Fibroblast of skin of scalp (primary cell): ENCODE measurements at places on chromosomes 7 and 10.

DNA sequence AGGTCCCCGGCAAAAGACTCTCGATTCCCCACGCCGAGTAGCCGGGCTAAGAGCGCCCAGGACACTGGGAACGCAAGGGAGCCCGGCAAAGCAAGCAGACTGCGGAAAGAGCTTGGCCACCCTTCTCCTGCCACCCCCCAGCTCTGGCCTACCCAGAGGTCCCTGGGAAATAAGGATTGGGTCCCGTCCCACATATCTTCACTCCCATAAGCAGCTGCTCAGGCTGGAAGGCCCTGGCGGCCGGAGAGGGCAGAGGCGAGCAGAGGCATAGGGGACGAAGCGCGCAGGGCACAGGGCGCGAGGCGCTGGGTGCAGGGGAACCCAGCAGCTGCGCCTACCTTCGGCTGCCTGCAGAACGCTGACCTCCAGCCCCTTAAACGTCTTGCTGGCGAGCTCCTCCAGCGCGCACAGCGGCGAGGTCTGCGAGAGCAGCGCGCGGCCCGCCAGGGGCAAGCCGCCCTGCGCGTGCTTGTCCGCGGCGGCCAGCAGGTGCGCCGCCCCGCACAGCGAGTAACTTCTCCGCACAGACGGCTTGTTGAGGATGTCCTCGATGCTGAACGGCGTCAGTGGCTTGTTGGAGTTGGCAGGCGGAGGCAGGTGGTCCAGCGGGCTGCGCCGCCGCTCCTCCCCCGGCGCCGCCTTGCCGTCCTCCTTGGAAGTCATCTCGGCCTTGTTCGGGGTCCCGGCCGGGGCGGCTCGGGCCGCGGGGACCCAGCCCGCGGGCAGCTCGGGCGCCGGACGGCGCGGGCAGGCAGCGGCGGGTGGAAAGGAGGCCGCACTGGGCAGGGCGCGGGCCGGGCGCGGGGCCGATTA lies 904 bp downstream of the LBX1 start:
- no peak for DNase-seq

DNA sequence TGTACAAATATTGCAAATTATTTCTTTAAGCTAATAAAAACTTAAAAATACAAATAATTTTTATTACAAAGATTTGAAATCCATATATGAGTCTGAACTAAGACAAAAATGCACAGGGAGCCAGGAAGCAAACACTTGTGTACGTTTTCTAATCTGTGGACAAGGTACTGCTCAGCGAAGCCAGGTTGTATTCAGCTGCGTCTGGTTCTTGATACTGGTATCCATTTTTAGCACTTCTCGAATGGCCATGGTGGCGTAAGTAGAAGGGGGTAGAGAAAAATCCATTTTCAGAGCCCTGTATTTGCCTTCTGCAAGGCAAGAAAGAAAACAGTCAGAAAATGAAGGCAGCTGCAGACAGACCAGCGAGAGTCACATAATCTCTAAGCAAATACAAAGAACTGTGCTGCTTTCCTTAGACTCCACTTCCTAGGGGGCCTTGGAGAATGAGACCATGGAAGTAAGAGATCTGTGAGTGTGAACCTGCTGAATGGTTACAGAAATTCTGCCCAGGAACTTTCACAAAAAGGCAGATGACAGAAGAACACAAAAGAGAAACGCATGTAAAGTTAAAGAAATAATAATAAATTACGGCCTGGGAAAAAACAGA lies 64.3 kb downstream of the PUS7 start:
- DNase-seq = no peak

- no peak for DNase-seq
Measured at GRCh38 chr10:95264227-95265051, 26.4 kb downstream of the PDLIM1 start.

- DNase-seq = peak; percentile 17
Measured at GRCh38 chr10:60382946-60383681, 6.6 kb downstream of the ANK3 start.

DNA sequence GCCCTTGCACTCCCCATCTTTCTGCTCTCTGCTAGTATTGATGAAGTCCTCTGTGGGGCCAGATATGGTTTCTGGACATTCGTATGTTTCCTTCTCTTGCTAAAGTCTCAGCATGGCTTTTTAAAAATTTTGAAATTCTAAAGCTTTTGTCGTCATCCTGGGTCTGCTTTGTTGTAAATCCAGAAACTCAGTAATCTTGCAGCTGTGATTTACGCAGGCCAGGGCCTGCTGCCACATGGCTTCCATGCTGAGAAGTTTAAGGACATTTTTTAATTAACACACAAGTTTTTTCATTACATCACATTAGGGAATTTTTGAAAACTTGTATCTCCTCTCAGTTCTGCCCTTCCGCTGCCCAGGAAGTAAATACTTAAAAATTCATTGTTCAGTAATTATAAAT lies 686.1 kb upstream of the IGFBP3 start:
- DNase-seq = no peak

DNA sequence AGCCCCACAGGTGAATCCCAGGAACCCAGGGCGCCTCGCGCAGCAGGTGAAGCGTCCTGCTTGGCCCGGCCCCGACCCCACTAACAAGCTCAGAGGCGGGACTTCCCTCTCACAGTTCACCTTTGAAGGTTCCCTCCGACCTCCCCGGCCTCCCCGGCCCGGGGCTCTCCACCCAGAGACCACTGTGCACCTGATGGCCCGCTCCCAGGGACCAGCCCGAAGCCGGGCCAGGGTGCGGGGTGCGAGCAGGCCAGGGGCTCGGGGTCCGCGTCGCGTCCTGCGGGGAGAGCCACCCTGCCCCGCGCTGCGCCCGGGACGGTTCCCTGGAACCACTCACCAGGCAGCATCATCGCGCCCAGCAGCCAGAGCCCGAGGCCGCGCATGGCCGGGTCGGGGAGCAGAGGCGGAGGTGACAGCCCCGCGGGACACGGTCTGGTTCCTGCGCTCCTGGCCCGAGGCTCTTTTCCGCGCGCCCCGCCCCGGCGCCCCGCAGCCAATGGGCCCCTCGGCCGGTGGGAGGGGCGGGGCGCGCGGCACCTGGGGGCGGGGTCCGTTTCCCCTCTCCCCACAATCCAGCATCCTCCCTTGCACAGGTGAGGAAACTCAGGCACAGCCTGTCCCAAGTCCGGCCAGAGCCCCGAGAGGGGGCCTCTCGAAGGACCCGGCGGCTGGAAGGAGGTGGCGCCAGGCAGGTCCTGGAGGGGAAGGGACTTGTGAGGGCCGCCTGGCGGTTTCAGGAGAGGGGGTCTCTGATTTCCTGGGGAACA lies at the start of gene ADAM8:
Gene ADAM8, minus strand, starts transcription at position 434 of the 767 bp plus-strand sequence. Its CDS starts 51 bp downstream, at position 383.
- no peak for DNase-seq

- no peak for DNase-seq
Measured at GRCh38 chr10:108696792-108697477, 1226.4 kb downstream of the XPNPEP1 start.
